Heart right ventricle (tissue), 16 donors: ENCODE measurements at places on chromosomes 2 and 18. TPM values are rescaled to one million over a fixed set of nuclear protein-coding genes. Genes with fewer than 3 reads are reported as not detected.

Gene DSG2
- 36.7 TPM for total RNA-seq

Gene ANKZF1
- 25.7 TPM for total RNA-seq

Gene SPATA3
- not detected for total RNA-seq

Gene SERPINB11
- not detected for total RNA-seq

Gene PLA2R1
- 3.6 TPM for total RNA-seq

Gene KCNS3
- total RNA-seq, result 3.0 TPM

Gene TXNDC2
- not detected for total RNA-seq

Gene PDCD1
- 1.7 TPM for total RNA-seq

Gene CYS1
- total RNA-seq, result 2.9 TPM
